Osteocyte (in vitro differentiated cells): ENCODE measurements at places on chromosomes 13 and 19.
A peak's percentile ranks its signal among the peaks of the same experiment; 100 is the strongest.

GRCh38 chr13:43963726-43964125 is 84.0 kb downstream of the LACC1 start:
- DNase-seq, result no peak

DNA sequence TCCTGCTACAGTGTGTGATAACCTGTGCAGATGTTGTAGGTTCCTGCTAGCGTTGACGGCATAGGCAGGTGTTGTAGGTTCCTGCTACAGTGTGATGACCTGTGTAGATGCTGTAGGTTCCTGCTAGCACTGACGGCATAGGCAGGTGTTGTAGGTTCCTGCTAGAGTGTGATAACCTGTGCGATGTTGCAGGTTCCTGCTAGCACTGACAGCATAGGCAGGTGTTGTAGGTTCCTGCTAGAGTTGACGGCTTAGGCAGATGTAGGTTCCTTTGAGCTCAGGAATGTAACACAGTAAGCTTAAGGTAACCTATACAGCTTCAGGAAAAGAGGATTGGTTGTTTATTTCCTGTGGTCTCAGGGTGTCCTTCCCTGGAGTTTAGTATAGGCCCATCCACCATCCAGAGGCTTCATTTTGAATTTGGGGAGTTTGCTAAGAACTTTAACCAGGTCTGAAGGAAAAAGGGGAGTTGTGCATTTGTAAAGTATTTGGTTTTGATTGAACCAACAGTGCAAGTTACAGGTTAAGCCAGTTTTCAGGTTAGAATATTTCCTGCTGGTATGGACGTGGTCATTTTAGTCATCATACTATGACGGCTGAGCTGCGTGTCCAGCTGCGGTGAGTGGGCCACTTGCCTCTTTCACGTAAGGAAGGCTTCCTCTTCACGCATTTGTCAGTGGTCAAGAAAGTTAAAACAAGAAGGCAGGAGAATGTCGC is 53.8 kb downstream of the ATP11A start:
- no peak for DNase-seq

DNA sequence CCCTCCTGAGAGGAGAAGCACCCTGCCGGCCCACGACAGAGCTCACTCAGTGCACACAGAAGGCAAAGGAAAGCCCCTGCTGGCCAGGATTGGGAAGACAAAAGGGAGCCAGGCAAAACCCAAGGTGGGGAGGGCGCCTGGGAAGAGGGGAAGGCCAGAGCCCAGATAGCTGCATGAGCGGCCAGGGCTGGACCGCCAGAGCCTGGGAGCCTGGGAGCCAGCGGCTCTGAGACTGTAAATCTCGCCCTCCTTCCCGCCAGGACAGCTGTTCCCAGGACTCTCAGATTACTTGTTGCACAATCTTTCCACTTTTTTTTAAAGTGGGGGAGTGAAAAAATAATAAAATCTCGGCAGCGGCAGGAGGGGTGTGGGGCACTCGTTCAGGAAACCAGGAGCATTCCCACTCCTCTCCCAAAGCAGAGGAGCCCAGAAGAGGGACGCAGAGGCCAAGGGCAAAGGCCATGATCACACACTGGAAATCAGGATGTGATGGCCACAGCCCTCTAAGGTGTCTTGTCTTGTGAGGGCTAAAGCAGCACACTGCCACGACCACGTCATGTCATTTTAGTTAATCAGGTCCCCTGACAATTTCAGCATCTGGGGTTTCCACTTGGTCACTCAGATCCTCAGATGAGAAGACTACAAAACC is 19.6 kb upstream of the EPHX3 start:
- DNase-seq, result peak; percentile 94

GRCh38 chr13:46297361-46297811 is 85.7 kb downstream of the LRRC63 start:
- DNase-seq, result no peak

GRCh38 chr19:7540761-7541474 is 5.4 kb downstream of the PNPLA6 start:
- DNase-seq, result peak; percentile 83

DNA sequence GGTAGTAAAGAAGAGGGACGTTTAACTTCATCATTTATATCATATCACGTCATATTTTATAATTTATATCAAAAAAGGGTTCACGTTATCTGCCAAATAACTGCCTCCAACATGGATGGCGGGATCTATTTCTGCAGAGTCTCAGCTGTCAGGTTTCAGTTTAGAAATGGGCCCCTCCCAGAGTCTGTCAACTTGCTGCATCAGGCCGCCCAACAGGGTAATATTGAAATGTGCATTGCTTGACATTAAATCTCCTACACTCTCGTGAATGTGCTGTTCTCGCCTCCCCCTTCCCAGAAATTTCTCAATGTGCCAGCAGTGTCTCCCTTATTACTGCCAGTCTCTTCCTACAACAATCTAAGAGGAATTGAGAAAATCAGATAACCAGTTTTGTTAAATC is 96.9 kb downstream of the TRPC4 start:
- DNase-seq, result no peak

DNA sequence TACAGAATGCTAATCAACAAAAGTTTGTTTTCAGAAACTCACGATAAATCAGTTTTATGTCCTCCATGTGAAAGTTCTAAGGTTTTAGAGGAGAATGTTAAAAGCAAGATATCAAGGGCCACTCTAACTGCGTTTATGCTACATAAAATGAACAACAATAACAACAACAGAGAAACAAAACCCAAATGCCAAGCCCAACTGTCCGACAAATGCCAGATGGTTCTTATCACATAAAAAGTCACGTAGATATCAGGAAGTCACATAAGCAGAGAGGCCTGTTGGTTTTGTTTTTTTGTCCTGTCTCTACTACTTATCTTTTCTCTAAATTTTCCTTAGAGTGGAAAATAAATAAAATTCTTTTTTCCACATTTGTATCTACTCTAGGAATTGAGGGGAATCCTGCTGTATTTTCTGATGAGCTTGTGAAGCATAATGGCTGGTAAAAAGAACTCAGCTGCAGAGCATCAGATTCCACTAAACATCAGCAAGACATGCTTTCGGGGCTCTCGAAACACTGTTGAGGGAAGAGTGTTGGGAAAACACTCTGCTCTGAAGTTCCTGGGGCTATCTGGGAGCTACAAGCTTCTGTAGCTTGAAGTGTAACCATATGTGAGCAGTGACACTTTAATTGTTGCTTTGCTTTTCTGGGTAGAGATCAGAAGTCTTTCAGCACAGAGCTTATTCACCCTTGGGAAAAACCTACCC is 110.1 kb downstream of the SLAIN1 start:
- no peak for DNase-seq

GRCh38 chr13:36817996-36818803 is 822 bp upstream of the RFXAP start:
- no peak for DNase-seq

- DNase-seq, result no peak
These were observed 17.7 kb downstream of the CCDC122 start for GRCh38 chr13:43861863-43862262.

DNA sequence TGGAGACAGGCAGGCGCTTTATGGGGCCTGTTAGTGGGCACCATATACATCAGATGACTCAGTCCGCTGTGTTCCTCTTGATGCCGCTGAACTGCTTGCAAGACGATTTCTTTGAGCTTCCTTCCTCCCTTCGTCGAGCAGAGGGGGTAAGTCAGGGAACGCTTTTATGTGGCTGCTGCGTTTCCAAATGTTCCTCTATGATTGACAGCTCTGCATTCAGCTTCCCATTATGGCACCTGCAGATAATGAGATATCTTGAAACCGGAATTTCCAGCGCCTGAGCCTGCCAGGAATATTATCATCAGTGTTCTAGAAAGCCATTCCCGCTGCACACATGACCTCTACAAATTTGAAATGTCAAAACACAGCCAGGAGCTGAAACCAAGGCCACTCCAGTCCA is 257.0 kb downstream of the TSHZ3 start:
- DNase-seq, result no peak

- DNase-seq, result no peak
These were observed 271.4 kb downstream of the DLEU7 start for GRCh38 chr13:50572129-50572528.

GRCh38 chr19:34366738-34367623 is 2.0 kb downstream of the GPI start:
- no peak for DNase-seq

DNA sequence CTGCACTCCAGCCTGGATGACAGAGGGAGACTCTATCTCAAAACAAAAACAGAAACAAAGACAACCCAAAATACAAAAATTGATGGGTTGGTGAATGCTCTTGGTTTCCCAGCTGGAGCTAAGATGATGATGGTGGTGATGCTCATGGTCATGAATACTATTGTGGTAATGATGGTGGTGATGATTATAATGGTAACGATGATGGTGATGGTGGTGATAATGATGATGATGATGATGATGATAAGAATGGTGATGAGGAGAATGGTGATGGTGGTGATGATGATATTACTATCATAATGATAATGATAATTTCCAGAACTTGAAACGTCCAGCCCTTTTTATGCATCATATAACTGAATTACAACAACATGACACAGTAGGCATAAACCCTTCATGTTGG is 40.1 kb downstream of the VAV1 start:
- DNase-seq, result no peak

DNA sequence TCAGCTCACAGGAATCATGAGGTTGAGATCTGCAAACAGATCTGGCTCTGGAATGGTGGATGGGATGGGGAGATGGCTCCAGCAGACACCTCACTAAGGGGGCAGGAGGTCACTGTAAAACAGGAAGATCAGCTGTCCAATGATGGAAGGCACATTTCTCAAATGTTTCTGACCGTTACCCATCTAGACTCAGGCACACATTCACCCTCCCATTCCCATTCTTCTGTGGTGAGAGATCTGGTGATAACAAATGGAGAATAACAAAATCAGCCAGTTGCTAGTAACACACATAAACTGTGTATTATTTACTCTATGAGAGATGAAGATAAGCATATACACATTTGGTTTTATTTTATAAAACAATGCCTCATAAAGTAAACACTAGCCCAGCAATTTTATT is 235.9 kb downstream of the TSHZ3 start:
- no peak for DNase-seq

- DNase-seq, result no peak
These were observed 11.1 kb upstream of the UQCR11 start for GRCh38 chr19:1616396-1616795.

- no peak for DNase-seq
These were observed 78.8 kb upstream of the TPP2 start for GRCh38 chr13:102517959-102518358.

GRCh38 chr13:30972888-30973377 is 40.5 kb downstream of the TEX26 start:
- no peak for DNase-seq

- no peak for DNase-seq
These were observed 85.3 kb downstream of the COG6 start for GRCh38 chr13:39740761-39741160.

DNA sequence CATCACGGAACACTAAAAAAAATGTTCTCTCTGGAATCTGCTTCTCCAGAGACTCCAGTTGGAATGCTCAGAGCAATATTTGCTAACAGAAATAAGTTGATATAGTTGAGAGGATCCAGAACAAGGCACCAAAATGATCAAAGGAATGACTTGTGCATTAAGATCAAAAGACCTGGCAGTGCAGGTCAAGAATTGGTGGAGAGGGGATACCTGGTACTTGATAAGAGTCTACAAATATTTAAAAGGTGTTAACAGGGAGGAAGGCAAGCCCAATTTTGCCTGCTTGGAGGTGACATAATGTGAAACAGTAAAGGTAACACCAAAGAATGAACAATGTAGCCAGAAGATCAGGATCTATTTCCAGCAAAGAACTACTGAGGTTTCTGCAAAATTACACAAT is 20.0 kb upstream of the TNFRSF19 start:
- DNase-seq, result no peak

- no peak for DNase-seq
These were observed 220.9 kb downstream of the FOXO1 start for GRCh38 chr13:40445557-40445990.

- peak; percentile 90 for DNase-seq
These were observed 5.8 kb downstream of the FCHO1 start for GRCh38 chr19:17757125-17757524.

DNA sequence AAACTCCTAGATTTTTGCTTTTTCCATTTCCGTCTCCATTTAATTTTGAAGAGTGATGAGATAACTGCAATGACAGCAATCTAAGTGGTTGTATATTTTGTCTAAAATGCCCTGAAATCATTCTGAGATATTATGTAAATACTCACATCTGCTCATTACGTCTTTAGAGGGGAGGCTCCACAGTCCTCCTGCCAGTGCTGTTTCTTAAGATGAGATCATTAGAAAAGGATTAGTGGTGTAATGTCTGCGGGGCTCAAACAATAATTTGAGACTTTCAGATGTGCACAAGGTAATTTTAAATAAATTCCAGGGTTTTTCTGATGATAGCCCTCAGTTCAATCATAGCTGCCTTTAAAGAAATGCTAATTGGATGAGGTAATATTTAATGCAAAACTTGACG is 437.9 kb downstream of the FOXO1 start:
- no peak for DNase-seq

GRCh38 chr13:95571941-95572340 is 19.4 kb downstream of the CLDN10 start:
- DNase-seq, result no peak

DNA sequence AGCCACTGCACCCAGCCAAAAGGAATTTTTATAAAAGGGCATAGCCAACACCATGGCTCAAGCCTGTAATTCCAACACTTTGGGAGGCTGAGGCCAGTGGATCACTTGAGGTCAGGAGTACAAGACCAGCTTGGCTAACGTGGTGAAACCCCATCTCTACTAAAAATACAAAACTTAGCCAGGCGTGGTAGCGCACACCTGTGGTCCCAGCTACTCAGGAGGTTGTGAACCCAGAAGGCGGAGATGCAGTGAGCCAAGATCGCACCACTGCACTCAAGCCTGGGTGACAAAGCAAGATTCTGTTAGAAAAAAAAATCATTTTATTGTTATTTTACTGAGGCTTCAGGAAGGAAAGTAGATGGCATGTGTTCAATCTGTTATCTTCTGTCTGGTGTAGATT is 31.3 kb upstream of the FOXO1 start:
- DNase-seq, result no peak

DNA sequence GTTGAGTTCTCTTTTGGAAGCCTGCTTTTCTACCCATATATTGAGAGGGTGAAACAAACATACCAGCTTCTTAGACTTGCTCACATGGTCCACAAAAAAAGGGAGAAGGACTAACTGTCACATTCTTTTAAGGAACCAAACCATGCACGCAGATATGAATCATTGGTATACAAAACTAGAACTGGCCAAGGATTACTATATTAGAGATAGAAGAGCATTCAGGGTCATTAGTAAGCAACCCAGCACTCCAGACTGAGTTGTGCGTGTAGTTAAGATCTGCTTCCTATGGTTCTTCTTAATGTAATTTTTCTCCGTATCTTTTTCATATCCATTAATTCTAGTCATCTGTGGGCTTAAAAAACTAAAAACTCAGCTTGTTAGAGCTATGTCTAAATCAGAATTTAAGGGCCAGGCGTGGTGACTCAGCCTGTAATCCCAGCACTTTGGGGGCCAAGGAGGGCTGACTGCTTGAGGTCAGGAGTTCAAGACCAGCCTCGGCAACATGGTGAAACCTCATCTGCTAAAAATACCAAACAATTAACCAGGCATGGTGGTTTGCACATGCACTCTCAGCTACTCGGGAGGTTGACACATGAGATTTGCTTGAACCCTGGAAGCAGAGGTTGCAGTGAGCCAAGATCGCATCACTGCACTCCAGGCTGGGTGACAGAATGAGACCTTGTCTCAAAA is 19.6 kb downstream of the ALG5 start:
- DNase-seq, result no peak

- DNase-seq, result no peak
These were observed 21.7 kb downstream of the PRKCSH start for GRCh38 chr19:11457115-11457514.

GRCh38 chr19:11737964-11738745 is 591 bp downstream of the ZNF823 start:
- peak; percentile 85 for DNase-seq
